ENCODE measurements at places on chromosomes 1 and 21. TPM values are rescaled to one million over a fixed set of nuclear protein-coding genes. Genes with fewer than 3 reads are reported as not detected.
A peak's percentile ranks its signal among the peaks of the same experiment; 100 is the strongest.

RNU1-1 gene
- 3,774 TPM for total RNA-seq

SHISAL2A gene
- total RNA-seq, result 20.9 TPM

LCA5L gene
- total RNA-seq, result not detected

KIF21B gene
- total RNA-seq, result 62.2 TPM

PRRX1 gene
- not detected for total RNA-seq

ARHGEF16 gene
- not detected for total RNA-seq

TBX15 gene
- 0.11 TPM for total RNA-seq

TGFB2 gene
- total RNA-seq, result not detected

PTPRC gene
- 603 TPM for total RNA-seq

APCS gene
- total RNA-seq, result not detected

TP73 gene
- total RNA-seq, result not detected

- no peak for DNase-seq
Measured at GRCh38 chr1:15525050-15526020, 1.3 kb upstream of the DNAJC16 start.

DNA sequence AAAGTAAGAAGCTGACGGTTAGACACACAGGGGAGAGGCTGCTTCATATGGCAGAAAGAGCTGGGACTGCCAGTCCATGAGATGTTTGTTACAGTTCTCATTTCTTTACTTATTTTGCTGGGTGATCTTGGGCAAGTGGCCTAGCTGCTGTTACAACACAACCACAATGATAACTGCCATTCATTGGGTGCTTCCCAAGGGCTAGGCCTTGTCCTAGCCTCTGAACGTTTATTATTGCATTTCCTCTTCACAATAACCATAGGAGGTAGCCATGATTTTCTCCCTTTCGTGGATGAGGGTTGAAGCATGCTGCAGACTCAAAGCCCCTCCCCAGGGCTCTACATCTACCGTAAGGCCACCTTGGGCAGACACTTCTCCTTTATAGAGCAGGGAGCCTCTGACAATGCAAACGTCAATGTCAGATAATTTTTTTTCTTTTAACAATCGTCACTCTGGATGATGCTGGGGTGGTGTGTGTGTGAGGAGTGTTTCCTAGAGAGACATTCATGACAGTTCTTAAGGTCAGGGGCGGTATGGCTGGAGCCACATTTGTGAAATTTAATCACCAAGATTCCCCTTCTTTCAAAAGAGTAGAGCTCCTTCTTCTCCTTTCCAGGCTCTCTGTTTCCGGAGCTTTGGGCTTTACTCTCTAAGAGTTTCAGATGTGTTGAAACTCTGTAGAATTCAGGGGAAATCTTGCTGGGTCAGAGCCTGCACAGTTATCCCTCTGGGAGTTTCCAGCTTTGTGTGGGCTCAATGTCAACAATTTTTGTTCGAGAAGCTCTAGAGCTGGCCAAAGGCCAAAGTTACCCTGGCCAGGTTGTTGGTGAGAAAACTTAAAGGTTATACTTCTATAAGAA, 138.5 kb upstream of the SGIP1 start:
- peak; percentile 30 for DNase-seq

- no peak for DNase-seq
Measured at GRCh38 chr1:170674239-170674638, 10.3 kb downstream of the PRRX1 start.

DNA sequence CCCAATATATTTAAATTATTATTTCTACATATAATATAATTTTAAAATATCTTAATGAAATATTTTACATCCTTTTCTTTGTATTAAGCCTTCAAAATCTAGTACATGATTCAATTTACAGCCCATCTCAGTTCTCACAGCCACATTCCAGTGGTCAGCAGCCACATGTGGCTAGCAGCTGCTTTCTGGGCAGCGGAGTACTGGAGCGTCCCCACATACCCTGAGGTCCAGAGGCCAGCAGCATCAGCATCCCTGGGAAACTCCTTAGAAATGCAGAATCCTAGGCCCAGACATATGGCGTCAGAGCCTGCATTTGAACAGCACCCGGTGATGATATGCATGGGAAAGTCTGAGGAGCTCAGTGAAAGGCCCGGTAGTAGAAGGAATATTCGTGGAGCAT, 8.6 kb upstream of the LHX4 start:
- DNase-seq, result no peak

- no peak for DNase-seq
Measured at GRCh38 chr1:31441970-31442647, 29.1 kb downstream of the SERINC2 start.

- DNase-seq, result no peak
Measured at GRCh38 chr21:31316488-31317169, 27.4 kb downstream of the TIAM1 start.

GRCh38 chr1:162950187-162950586, 89.2 kb upstream of the CCDC190 start:
- no peak for DNase-seq

DNA sequence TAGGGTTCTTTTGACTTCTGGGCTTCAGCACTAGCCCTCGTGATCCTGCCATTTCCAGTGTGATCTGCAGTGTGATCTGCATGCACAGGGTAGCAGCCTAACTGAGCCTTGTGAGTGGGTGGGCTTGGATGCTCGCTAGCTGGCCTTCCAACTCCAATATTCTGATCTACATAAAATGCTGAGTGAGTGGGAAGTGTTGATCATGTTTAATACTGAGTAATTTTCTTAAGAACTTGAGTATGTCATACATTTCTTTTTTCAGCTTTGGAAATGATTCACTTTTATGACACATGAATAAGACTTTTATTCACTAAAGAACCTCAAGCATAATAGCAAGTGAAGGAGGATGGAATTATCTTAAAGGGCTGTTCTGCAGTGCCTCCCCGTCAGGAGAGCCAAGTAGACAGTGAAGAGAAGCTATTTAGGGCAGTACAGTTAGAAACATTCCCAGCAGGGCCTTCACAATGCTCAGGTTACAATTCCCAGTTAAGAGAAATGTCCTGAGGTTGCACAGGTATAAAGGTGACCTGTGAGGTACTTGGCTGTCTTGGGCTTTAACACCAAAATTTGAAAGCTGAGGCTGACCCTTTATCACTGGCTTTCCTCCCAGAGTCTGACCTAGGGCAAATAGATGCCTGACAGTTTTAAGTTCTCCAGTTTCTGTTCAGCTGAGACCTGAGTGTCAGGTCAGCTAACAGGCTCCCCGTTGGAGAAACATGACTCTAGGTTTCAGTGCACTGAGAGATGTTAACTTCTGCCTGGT, 29.1 kb upstream of the LRRC8C start:
- DNase-seq, result no peak

DNA sequence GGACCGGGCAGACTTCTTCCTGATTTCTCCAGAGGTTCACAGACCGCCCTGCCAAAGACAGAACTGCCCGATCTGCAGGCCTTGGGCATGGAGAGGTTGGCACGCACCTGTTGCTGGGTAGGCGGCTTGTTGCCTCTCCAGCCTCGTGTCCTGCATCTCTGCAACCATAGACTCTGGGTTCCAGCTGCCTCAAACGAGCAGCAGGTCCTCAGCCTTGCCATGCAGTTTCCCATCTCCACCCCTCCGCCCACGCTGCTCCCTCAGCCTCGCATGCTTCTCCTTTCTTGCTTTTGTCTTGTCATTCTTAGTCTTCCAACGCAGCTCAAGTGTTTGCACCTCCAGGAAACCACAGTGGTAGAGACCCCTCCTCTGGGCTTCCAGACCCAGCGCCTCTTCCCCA, 126.2 kb downstream of the LACTBL1 start:
- no peak for DNase-seq

- DNase-seq, result no peak
Measured at GRCh38 chr1:109932679-109933078, 22.0 kb downstream of the CSF1 start.

GRCh38 chr1:234398849-234399381, 25.7 kb downstream of the COA6 start:
- no peak for DNase-seq

- DNase-seq, result no peak
Measured at GRCh38 chr1:26771643-26772321, 16.0 kb upstream of the PIGV start.

DNA sequence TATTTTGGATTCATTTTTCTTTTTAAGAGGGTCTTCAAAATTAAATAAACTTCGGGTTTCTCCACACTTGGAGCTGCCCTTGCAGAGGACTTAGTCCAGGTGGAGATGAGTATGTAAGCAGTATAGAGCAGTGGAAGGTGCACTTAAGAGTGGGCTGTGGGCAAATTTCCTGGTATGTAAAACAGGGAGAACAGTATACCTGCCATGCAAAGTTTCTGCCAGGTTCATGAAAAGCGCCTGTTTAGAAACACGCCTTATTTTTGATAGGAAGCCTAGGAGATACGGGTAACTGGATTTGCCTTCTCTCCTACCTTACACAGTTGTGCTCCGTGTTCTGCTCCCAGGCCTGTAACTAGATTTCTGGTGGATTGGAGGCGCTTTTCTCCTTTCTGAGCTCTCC, 1.2 kb downstream of the KDM4A start:
- peak; percentile 8 for DNase-seq

GRCh38 chr21:43372663-43373361, 54.1 kb downstream of the SIK1 start:
- DNase-seq, result no peak

GRCh38 chr1:21149430-21149854, 27.3 kb downstream of the EIF4G3 start:
- DNase-seq, result no peak

DNA sequence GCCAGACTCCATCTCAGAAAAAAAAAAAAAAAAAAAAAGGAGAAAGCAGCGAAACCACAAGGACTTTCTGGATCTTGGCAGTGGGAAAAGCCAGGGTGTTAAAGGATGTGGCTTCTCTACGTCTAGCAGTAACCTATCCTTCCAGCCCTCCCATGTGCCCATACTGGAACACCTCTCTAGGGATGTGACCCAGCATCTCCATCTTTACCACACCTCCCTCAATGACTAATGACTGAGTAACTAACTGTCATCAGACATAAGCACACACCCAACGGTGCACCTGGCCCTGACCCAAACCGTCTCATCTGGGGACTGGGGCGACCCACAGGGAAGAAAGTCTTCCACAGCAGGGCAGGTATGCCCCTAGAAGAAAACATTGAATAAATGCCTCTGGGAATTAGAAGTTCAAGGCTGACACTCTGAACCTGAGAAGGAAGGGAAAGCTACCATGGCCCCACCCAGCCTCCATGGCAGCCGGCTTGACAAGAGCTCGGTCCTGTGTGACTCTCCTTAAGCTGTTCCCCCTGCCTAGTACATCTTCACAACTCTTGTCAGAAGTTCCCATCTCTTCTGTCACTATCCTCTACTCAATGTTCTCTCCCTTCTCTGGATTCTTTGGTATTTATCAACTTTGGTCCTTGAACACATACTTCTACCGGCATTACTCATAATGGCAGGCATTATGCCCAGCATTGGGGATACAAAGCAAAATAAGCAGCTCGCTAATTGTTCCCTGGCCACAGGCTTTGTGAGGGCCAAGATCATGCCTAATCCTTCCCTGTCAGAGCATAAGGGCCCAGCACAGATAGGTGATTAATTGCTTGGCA, 14.8 kb upstream of the PAQR6 start:
- DNase-seq, result no peak

DNA sequence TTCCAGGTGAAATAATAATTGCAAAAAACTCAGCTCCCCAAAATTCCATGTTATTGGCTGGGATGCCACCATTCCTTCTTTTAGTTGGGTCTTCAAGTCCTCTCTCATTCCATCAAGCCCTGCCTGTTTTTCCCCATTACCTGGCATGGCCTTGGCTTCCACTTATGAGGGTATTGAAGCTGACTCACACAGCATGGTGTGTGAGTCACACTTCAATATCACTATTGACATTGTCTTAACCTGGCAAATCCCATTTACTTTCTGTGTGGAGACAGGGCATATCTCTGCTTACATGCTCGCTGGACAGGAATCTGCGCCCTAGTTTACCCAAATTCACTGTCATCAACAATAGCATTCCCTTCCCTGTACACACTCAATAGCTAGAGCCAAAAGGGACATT, 1806.8 kb downstream of the BRINP3 start:
- no peak for DNase-seq

- DNase-seq, result no peak
Measured at GRCh38 chr1:151165281-151165737, 393 bp downstream of the LYSMD1 start.

DNA sequence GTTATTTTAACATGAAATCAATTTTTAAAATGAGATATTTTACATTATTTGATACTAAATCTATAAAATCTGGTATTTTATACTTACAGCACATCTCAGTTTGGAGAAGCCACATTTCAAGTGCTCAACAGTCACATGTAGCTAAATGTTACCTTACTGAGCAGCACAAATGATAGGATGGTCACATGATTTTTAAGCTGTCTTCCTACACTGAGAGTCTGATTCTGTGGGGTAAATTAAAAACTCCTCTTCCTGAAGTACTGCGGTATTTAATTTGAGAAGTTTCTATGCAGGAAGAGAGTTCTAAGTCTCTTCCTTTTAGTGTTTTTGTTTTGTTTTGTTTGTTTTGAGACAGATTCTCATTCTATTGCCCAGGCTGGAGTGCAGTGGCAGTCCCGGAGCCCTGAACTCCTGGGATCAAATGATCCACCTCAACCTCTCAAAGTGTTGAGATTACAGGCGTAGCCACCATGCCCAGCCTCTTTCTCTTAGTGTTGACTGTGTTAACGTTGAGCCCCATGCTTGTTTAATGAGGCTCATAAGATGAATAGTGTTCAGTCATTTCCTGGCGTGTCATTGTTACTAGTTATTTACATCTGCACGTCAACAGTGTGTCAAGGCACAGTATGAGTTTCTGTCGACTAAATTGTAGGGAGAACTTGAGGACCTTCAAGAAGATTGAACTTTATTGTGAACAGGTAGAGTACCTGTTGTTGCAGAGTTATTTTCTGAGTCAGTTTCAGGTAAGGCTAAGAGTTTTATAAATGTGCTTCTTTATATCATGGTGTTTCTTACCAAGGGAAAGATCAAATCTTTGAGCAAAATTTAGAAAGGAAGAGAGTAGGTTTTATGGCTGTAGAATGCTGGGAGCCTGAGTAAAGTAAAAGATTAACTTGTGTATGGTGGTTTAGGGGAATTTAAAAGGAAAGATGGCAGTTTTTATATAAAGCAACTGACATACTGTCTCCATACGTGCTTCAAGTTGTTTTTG, 3.3 kb downstream of the CNST start:
- DNase-seq, result no peak

DNA sequence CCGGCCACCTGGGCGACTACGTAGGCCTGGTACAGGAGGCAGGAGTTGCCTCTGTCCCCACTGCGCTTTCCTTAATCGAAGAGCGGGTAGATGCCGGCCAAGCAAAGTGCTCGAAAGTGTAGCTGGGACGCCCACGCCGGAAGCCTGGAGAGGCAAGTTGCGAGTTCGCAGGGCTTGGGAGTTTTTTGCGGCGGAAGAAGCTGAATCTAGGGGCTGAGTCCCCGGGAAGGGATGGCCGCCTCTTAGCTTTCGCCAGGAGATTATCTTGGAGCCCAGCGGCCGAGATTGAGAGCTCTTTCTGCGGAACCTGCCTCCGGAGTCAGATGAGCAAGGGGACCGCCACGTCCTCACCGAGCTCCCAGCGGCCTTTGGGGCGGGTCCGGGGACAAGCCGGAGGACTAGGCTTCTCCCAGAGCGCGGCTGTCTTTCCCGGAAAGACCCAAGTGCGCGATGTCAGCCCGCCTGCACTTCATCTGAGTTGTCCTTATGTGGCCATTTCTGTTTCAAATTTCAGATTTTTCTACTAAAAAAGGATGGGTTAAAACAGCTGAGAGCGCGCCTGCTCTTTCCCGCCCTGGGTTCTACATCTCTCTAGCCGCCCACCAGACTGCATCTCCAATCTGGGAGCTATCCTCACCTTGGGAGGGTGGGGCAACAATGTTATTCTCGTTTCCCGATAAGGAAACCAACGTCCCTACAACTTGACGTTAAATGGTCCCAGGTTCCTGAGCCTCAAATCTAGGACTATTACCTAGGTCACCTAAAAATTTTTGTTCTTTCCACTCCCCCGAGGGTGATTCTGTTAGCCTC, 12.4 kb upstream of the TBX15 start:
- DNase-seq, result no peak

Data from CD8-positive, alpha-beta T cell (primary cell).